Fibroblast of skin of right quadriceps (primary cell): ENCODE measurements at places on chromosomes 6 and 20.
A peak's percentile ranks its signal among the peaks of the same experiment; 100 is the strongest.

GRCh38 chr6:40933864-40934263, 105.2 kb downstream of the UNC5CL start:
- DNase-seq, result peak; percentile 51

GRCh38 chr20:51318058-51318949, 224.2 kb downstream of the NFATC2 start:
- DNase-seq, result no peak

- DNase-seq, result no peak
Observed at GRCh38 chr6:43796903-43797890, 27.2 kb downstream of the VEGFA start.

- no peak for DNase-seq
Observed at GRCh38 chr6:46254331-46254730, 83.6 kb upstream of the ENPP5 start.

- no peak for DNase-seq
Observed at GRCh38 chr20:41307021-41307420, 10.5 kb downstream of the ZHX3 start.

- no peak for DNase-seq
Observed at GRCh38 chr6:88383183-88383582, 217.0 kb upstream of the CNR1 start.

GRCh38 chr6:10800810-10801209, 37.5 kb downstream of the MAK start:
- no peak for DNase-seq

GRCh38 chr20:45611054-45611453, 18.5 kb upstream of the WFDC10A start:
- peak; percentile 93 for DNase-seq

GRCh38 chr20:4951299-4951698, 50.0 kb downstream of the SLC23A2 start:
- peak; percentile 57 for DNase-seq

DNA sequence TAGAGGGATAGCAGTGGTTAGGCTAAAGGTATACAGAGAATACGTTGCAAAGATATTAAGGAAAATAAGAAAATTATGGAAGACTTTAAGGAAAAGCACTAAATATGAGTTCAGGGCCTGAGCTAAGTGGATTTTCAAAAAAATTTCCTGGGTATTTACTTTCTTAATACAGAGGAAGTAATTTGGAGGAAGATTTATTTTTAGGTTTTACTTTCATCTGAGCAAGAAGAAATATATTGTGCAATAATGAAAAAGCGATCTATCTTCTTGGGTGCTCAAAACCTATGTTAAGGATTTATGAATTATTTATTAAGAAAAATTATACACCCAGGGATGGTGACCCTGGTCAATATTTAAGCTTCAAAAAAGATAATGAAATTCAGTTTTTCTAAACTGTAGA, 224.7 kb downstream of the PLCB1 start:
- DNase-seq, result no peak

DNA sequence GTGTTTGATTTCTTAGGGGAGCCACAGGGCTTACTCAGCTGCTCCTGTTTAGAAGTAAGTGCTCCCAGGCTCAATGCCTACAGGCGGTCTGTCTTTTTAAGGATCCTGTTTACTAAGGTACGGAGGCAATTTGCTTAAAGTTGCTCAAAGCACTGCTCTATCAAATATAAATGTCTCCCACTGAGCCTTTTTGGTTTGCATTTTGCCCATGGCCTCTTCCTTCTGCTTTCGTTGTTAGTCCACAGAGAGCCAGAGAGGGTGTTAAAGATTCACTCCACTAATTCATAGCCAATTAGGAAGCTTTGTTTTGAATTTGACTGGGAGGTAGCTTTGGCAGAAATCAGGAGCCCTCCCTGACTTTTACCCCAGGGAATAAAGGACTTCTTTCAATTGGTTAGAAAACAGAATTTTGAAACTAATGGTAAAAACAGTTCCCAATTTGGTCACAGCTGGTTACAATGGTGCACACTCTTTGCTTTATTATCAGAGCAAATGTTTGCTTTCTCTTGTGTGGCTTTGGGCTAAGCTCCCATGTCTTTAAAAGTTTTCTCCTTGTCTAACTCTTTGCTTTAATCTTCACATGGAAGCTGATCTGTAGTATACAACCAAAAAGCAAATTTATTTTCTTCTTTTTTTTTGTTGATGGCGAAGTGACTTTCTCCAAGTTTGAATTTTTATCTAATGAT, 126.2 kb downstream of the IMPG1 start:
- DNase-seq, result no peak

DNA sequence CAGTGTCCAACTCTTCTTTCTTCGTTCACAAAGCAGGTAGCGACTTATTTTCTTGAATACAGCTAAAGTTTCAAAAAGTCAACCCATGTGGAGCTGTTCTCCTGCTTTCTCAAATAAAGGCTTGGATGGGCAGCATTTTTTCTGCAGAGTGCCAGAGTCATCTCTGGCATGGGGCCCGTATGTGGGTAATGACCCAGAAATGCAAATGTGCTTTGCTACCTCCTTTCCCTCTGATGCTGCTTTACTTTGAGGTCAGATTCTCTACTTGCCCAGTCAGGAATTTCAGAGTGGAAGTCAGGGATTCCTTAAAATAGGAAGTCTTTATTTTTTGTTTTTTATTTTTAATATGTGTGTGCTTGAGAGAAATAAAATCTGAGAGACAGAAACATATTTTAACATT, 4.9 kb downstream of the NKAIN2 start:
- no peak for DNase-seq

GRCh38 chr20:11799281-11799684, 118.4 kb upstream of the BTBD3 start:
- DNase-seq, result no peak

DNA sequence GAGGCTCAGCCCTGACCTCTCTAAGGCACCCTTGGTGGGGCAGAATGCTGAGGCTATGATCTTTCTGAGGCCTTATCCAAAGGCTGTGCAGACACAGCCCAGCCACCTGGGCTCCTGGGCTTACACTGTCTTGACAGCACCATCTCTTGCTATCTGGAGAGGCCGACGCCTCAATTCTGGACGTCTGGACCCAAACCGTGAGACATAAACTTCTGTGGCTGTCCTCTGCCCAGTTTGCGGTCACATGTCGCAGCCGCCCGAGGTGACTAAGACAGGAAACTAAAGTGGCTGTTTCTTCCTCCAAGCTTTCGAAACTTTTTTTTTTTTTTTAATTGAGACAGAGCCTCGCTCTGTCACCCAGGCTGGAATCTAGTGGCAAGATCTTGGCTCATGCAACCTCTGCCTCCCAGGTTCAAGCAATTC, 49.3 kb downstream of the PRR18 start:
- no peak for DNase-seq

- no peak for DNase-seq
Observed at GRCh38 chr6:97123652-97124051, 159.4 kb downstream of the MMS22L start.

- no peak for DNase-seq
Observed at GRCh38 chr20:40104959-40105358, 584.1 kb downstream of the MAFB start.

DNA sequence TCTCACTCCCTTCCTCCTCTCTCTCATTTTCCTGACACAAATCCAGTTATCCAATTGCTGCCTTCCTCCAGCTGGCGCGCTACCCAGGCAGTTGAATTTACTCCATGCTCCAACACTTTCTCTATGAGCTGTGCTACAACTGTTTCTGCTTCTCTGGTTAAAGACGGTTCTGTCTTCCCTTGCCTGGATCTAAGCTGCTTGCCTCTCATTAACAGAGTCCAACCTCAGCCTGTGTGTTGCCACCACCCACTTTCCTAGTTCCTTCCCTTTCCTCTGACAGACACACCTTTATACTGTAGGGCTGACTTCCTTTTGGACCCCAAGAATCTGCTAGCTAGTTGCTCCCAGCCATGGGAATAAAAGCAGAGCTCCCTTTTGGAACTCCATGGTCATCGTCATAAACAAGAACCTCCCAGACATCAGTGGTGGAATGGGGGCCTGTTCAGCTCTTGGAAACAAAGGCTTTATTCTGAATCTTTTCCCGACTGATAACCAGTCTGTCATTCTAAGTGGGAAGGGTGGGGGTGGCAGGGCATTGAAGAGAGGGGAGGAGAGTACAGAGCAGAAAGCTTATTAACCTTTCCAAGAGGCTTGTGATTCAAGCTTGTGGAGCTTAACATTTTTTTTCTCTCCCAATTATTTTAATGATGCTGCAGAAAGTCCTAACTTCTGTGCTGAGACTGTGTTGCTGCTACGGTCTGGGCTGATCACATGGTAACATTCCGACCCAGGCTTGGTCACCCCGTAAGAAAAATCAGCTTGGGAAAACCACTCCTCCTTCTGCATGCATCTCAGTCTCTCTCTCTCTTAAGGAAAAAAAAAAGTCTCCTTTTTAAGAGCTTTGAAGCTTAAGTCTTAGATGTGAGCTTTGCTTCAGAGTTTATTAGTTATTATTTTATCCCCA, 31.3 kb upstream of the BMP2 start:
- DNase-seq, result no peak
